Stimulated activated CD4-positive, alpha-beta T cell treated with anti-CD3 and anti-CD28 coated beads, Interleukin-4, amount 100 ng/mL, for 24 hours (primary cell): ENCODE measurements at places on chromosomes 12 and 14.

DNA sequence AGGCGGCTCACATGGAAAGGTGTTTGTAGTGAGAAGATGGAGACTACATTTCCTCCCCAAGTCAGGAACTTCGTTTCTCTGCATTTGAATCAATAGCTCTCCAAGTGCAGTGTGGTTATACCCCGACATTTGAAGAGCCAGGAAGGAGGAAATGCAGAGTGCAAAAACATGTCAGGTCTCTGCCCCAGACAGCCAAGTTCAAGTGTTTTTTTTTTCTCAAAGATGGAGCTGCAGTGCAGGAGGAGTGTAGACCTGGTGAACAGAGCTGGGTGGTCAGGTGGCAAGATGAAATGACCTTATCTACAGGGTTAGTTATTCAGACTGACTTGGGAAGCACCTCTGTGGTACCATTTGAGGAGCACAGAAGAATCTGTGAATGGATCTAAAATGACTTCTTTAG, 21.3 kb downstream of the MLXIP start:
- DNase-seq = no peak

- DNase-seq = no peak
Measured at GRCh38 chr12:92513231-92513730, 189.5 kb upstream of the PLEKHG7 start.

GRCh38 chr12:11765421-11765816, 115.9 kb downstream of the ETV6 start:
- DNase-seq = no peak

GRCh38 chr14:70654632-70655031, 12.9 kb downstream of the TTC9 start:
- DNase-seq = no peak

GRCh38 chr14:106681568-106681967, 1155.2 kb downstream of the TMEM121 start:
- no peak for DNase-seq

GRCh38 chr14:69260190-69260860, 367 bp downstream of the GALNT16 start:
- DNase-seq = no peak

GRCh38 chr12:127711108-127711507, 555.9 kb upstream of the TMEM132C start:
- DNase-seq = no peak

- no peak for DNase-seq
Measured at GRCh38 chr14:104935026-104935650, 10.5 kb downstream of the PLD4 start.
